ENCODE measurements at places on chromosomes 16 and 17. TPM values are rescaled to one million over a fixed set of nuclear protein-coding genes. Genes with fewer than 3 reads are reported as not detected.

DNA sequence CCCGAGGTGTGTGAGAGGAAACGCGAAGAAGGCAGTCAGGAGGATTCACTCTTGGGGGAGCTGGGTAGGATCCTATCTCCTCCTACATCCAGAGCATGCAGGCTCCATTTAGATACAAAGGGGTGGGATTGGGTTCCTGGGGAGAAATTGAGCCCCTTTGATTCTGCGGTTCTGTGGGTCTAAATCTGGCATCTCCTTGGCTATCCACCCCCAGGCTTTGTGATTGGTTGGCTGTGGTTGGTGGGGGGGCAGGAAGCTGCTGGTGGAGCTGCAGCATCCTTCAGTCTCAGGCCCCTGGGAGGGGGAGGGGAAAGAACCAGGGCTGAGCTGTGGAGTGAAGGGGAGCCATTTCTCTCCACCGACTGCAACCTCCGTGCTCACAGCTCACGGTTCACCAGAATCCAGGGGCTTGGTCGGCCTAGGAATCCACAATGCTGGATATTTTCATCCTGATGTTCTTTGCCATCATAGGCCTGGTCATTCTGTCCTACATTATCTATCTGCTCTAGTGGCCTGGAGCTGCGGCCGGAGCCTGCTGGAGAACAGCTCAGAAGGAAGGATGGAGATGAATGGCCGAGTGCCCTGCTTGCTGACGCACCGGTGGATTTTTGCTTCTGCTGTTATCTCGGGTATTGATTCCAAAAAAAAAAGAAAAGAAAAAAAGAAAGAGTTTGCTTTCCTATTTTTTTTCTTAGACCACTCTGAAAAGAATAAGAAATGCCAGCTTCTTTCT, at the start of gene LASP1NB:
LASP1NB (plus strand) TSS at position 352 of the 733 bp plus-strand sequence.
- DNase-seq: peak; percentile 52

NGFR gene
- total RNA-seq: 131 TPM

DNA sequence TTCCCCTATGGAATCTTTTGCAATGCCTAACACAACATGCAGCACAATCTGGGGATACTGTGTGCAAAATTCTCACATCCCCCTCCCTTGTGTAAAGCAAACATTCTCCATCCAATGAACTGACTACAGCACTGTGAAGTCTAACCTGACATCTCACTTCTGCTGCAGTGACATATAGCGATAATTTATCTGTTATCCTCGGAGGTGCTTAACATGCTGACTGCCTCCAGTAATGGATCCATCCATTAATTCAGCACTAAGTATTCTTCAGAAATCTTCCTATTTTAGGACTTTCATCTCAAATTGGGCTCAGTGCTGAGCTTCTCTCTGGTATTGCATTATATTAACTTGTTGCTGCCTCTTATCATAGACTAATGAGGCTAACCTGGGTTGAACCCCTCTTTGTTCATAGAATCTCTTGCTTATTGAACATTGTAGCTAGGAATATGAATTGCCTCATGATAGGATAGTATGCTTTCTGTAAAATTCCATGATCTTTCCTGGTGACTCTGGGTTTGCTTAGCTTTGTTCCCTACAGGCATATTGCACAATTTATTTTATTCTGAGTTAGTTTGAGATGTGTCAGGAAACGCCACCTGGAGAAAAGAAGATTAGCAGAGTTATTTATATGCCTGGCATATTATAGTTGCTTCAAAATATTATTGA, 187.9 kb downstream of the CNTNAP4 start:
- DNase-seq: no peak

SDR42E1 gene
- 0.20 TPM for total RNA-seq

DNA sequence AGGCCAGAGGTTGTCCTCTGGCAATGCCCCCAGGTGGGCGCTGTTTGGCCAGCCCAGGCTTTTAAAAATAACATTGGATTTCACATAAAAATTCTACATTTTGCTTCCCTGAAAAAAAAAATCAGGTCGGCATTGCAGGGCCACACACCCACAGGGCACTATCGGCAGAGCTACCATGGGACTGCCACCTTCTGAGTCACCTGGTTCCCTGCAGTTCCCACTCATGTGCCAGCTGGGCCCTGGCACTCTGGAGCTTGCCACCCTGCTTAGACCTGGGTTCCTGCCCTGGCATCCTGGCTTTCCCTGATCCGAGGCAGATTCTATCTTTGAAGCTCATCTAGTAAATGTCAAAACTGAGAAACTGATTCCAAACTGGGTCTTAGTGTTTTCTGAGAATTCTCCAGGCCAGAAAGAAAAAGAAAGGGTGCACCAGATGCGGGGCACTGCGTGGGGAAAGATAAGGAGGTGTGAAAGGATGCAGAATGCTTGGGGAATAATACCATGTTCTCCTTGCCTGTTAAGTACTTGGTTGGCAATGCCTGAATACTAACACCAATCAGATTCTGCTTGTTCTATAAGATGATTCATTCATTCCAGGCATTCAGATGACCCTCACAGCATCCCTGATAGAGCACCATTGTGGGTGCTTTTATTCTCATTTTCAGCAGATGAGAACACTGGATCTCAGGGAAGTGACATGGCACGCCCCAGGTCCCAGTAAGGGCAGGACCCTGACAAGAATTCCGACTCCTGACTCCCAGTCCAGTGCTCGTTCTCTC, 51.8 kb downstream of the RAI1 start:
- DNase-seq: no peak

LGALS9 gene
- 6.5 TPM for total RNA-seq

GRCh38 chr17:59649886-59650285, 30.2 kb downstream of the CLTC start:
- DNase-seq: no peak

TOM1L2 gene
- total RNA-seq: 62.8 TPM
